ENCODE measurements at places on chromosomes 3 and 15. TPM values are rescaled to one million over a fixed set of nuclear protein-coding genes. Genes with fewer than 3 reads are reported as not detected.

DNA sequence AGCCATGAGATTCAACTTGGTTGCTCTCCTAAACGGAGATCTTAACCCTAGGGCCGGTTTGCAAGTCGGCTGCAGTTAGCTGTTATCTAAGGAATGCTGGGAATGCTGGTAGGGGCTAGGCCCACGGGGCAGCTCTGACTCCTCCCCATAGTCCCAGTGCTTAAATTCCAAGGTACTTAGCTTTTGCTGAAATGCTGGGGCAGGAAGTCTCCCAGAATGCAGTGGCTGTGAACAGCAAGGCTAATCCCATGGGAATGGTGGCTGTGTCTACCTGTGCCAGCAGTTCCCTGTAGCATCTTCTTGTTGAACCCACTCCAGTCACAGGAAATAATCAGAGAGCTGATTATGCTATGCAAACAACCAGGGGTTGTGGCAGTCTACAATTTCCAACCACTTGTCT, 102.5 kb upstream of the TJP1 start:
- peak; percentile 80 for DNase-seq

DNA sequence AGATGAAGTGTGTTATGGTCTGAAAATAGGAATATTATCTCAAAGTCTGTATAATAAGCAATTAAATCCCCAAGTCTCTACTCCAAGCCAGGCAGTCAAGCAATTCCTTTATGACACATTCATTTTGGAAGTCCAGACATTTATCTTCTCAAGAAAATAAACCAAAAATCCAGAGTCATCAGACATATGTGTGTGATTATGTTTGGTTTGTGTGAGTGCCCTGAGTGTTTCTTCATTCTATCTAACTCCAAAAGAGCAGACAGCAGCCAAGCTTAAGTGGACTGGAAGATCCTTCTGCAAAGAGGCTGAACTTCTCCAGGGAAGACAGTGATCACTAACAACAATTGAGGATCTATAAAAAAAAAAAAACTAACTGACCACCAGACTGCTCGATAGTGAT, 239.8 kb downstream of the STAG1 start:
- DNase-seq = no peak

- no peak for DNase-seq
Measured at GRCh38 chr3:125262161-125262560, 49.6 kb upstream of the SLC12A8 start.

GRCh38 chr15:101258238-101259144, 6.6 kb upstream of the CHSY1 start:
- peak; percentile 64 for DNase-seq

- DNase-seq = no peak
Measured at GRCh38 chr3:11459186-11459824, 184.4 kb downstream of the VGLL4 start.

DNA sequence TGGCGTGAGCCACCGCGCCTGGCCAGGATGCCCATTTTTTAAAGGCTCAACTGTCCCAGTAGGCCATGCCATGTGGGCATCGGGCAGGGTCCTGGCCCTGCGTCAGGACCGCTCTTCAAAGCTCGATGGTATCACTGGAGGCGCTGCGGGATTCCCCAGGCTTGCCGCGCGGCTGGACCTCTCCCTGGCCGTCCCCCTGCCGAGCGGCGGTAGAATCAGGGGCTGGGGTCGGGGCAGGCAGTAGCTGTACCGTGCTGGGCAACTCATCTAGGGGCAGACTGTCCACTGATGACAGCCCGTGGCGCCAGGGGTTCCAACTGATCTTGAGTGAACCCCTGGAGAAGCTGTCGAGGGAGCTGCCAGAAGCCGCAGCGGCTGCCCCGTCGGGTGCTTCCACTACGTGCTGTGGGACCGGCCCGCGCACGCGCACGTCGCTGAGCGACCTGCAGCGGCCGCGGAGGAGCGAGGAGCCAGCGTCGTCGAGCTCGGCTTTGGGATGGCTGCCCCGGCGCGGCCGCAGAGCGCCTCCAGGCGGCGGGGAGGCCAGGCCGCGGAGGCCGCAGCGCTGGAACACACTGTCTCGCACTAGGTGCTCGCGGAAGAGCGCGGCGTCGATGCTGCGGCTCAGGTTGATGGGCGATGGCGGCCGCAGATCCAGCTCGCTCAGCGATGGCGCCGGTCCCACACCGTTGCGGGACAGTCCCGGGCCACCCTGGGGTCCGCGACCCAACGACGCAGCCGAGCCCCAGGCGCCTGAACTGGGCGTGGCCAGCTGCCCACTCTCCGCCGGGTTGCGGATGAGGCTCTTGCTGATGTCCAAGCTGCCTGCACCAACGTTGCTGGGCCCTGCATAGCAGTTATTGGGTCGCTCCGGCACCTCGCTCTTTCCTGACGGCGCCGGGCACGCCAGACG, 5.8 kb downstream of the PRRT3 start:
- peak; percentile 64 for DNase-seq

- no peak for DNase-seq
Measured at GRCh38 chr3:181455276-181455675, 256.4 kb upstream of the SOX2 start.

DNA sequence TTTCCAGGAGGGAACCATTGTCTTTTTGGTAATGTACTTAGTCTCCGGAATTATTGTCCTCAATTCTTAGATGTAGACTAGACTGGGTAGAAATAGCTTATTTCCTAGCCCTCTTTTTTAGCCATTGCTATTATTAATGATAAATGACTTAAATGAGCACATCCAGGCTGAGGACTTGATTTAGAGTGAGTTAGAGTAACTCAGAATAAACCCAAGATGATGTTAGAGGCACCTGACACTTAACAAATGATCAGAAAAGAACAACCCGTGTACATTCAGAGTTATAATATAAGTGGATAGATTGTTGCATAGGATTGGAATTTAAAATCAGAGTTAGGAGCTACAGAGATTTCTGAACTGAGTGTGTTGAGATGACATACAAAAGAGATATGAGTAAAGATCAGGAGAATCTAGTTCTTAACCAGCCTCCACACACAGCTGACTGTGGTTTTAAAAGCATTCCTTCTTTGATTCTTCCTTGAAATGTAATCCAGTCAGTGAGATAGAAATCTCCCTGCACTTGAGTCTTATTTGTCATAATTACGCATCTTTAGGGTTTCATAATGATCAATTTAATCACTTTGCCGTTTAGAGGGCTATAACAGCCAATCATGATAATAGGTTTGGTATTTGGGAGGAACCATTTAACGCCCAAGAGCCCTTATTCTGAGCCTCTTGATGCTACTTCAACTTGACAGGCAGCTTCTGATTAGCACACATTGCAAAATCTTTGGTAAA, 366.5 kb downstream of the GAP43 start:
- DNase-seq = no peak

GRCh38 chr3:53749448-53749847, 96.8 kb downstream of the CHDH start:
- no peak for DNase-seq

GRCh38 chr15:77654975-77655374, 22.3 kb upstream of the LINGO1 start:
- peak; percentile 55 for DNase-seq

GRCh38 chr15:37586011-37586583, 348.3 kb upstream of the TMCO5A start:
- peak; percentile 90 for DNase-seq

DNA sequence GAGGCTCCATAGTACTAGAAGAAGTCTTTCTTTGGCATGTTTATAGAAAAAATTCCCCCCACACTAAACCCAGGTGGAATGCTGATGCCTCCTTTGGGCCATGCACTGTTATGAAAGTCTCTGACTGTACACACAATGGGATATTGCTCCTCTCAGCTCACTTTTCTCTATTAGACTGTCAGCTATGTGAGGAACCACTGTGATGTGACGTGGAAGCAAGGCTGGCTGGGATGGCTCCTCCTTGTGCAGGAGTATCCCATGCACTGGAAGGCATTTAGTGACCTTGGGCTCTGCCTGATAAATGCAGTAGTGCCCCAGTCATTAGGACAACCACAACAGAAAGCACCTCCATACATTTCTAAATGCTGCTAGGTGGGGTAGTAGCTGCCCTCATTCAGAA, 5.7 kb upstream of the FRMD4B start:
- DNase-seq = no peak

GRCh38 chr15:89893696-89894447, at the start of gene AP3S2:
TSS of gene AP3S2 (minus strand) at chr15:89893994. CDS start at chr15:89893949, 45 bp downstream.
- peak; percentile 88 for DNase-seq

DNA sequence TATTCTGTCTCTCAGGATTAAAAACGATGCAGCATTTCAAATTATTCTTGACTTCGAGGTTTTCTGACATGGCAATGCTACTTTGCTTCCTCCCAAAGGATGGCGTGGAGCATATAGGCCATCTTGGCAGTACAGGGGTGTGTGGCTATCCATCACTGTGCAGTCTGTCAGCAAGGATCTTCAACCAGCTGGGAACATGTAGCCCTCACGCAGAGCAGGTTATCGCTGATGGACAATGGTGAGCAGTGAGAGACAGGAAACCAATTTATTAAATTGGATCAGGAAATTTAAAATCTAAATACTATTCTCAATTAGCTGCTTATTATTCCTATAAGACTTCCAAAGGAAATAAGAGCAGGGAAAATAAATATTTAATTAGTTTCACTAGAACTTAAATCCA, 615.3 kb downstream of the OTOL1 start:
- no peak for DNase-seq

DNA sequence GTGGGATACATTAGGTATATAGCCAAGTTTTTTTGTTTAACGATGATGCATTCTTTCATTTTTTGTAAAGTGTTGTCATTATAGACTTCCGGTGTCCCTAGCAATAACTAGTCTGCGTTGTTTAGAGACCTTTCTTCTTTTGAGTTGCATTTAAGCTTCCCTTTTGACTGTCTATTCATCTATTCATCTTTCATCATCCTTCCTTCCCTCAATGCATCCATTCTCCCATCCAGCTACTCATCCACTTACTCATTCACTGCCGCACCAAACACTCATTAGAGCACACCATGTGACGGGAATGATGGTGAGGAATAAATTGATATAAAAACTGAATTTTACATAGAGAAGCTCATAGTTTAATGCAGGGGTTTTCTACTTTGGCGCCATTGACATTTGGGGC, 32.9 kb downstream of the OR4F15 start:
- no peak for DNase-seq

- no peak for DNase-seq
Measured at GRCh38 chr3:171972871-171973348, 66.5 kb upstream of the FNDC3B start.

- DNase-seq = no peak
Measured at GRCh38 chr3:181210275-181210674, 220.7 kb upstream of the DNAJC19 start.

- no peak for DNase-seq
Measured at GRCh38 chr3:119580067-119580760, 922 bp downstream of the ADPRH start.

DNA sequence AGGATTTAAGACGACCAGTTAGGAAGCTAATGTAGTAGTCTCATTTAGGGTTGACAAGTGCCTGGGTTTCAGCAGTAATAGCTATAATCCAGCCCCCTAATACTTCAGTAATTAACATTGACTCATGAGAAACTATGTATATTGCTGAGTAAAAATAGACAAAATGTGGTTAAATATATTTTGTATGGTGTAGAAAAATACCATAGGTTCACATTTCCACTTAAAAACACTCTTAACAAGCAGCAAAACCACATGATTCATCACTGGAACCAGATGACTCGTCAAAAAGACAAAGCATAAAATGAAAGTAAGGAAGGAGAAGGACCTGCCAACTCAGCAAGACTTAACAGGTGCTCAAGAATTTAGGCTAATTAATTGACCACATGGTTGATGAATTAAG, 288.9 kb downstream of the EFHB start:
- no peak for DNase-seq

DNA sequence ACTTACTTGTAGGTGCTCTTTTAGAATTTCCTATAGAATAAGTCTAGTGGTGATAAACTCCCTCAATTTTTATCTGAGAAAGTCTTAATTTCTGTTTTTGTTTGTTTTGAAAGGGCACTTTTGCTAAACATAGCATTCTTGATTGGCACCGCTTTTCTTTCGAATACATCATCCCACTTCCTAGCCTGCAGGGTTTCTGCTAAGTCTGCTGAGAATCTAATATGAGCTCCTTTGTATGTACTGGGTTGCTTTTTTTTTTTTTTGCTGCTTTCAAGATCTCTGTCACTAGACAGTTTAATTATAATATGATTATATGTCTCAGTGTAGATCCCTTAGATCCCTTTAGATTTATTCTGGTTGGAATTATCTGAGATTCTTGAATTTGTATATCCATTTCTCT, 21.5 kb downstream of the PFN2 start:
- no peak for DNase-seq

GRCh38 chr15:42493679-42494078, 1.8 kb upstream of the SNAP23 start:
- DNase-seq = no peak

DNA sequence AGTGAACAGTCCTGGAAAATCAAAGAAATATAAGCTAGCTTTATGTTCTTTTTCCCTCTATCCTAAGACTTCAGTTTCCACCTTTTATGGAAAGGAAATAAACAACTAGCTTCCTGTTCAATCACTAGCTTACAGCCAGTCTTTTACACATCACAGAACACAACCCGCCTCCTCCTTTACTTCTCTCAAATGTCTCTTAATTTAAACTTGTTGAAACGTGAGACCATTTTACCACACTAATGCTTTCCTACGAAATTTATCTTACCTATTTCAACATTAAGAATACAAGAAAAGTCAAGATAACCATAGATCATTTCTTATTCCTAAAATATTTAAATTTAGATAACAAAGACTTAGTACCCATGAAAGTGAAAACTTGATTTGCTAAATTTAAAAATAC, 6.2 kb downstream of the PRTG start:
- DNase-seq = no peak

DNA sequence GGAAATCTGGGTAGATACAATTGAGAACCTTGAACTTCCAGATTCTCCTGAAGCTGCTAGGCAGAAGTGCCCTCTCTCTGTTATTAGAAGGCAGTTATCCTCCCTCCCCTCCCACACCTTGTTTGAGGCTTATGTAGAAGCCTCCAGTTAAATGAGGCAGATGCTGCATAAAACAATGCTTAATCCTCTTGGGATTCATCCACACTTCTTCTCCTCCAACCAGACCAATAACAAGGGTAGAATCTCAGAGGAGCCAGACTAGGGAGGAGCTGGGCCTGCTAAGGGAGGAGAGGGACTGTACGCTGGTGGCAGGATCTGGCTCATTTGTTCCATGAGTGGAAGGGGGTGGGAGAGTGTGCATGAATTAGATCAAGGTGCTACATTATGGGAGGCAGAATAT, 88.3 kb upstream of the PRR23C start:
- DNase-seq = no peak

- no peak for DNase-seq
Measured at GRCh38 chr3:183809270-183809669, 16.1 kb downstream of the MAP6D1 start.

GRCh38 chr15:50687302-50687902, 805 bp upstream of the TRPM7 start:
- DNase-seq = peak; percentile 6

Gene VWA5B2
- total RNA-seq = not detected

Gene CD80
- total RNA-seq = not detected

Gene FBXL22
- not detected for total RNA-seq

Gene MTFMT
- total RNA-seq = 22.7 TPM

Gene DUOXA2
- total RNA-seq = not detected

Gene CEMIP
- 0.06 TPM for total RNA-seq

Gene ALDH1A2
- total RNA-seq = not detected

Gene C3orf22
- not detected for total RNA-seq

Gene ECE2
- total RNA-seq = not detected

Gene SLC6A11
- not detected for total RNA-seq

Gene LRRC31
- total RNA-seq = not detected

Gene PPP1R14D
- not detected for total RNA-seq

Gene GREM1
- total RNA-seq = not detected

Gene SLC24A5
- total RNA-seq = not detected

Gene GOLGA8J
- not detected for total RNA-seq

Gene SYNPR
- total RNA-seq = not detected

Gene GOLGA8G
- 0.16 TPM for total RNA-seq

Gene SLC51B
- total RNA-seq = not detected

Data from H4 (cell line).